ENCODE measurements at places on chromosomes 1 and 21.

- no peak for DNase-seq
Measured at GRCh38 chr1:22612671-22613571, 23.5 kb upstream of the C1QA start.

DNA sequence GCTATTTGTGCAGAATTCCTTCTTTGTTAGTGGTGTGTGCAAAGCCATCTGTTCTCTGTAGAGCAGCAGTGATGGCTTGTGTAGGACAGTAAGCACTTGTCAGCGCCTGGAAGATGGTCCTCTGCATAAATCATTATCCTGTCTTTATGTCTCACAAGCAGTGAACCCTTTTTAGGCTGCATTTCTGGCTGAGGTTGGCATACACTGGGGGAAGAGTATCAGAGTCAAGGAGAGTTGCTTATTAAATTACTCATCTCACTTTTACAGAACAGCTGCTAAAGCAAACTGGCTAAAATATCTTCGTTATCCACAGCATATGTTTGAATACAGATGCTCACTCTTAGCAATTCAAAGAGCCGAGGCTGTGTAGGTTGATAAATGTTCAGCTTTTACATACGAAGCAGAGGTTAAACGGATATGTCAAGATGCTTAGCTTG is 54.6 kb upstream of the NCAM2 start:
- DNase-seq, result no peak

DNA sequence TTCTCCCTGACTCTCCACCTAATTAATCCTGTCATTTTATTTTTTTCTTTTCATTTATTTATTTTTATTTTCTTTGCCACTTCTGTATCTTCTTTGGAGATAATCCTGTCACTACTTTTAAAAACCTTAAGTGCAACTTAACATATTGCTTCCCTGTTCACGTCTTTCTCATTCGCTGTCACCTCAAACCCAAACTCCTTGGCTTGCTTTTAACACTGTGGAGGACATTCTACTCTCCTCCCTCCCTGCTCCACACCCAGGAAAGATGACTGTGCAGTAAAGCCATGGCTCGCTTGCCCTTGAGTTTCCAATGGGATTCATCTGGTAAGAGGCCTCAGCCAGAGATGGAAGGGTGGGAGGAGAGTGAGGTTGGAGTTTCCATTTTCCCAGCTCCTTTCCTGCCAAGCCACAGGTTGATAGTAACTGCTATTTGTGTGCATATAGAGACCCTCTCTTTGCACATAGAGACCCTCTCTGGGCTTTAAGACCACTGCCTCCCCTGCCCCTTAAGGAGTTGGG is 6.4 kb upstream of the BRWD1 start:
- DNase-seq, result no peak

- no peak for DNase-seq
Measured at GRCh38 chr1:104132382-104132973, 382.8 kb downstream of the AMY1C start.

GRCh38 chr1:59155351-59155750 is 141.5 kb upstream of the FGGY start:
- no peak for DNase-seq

DNA sequence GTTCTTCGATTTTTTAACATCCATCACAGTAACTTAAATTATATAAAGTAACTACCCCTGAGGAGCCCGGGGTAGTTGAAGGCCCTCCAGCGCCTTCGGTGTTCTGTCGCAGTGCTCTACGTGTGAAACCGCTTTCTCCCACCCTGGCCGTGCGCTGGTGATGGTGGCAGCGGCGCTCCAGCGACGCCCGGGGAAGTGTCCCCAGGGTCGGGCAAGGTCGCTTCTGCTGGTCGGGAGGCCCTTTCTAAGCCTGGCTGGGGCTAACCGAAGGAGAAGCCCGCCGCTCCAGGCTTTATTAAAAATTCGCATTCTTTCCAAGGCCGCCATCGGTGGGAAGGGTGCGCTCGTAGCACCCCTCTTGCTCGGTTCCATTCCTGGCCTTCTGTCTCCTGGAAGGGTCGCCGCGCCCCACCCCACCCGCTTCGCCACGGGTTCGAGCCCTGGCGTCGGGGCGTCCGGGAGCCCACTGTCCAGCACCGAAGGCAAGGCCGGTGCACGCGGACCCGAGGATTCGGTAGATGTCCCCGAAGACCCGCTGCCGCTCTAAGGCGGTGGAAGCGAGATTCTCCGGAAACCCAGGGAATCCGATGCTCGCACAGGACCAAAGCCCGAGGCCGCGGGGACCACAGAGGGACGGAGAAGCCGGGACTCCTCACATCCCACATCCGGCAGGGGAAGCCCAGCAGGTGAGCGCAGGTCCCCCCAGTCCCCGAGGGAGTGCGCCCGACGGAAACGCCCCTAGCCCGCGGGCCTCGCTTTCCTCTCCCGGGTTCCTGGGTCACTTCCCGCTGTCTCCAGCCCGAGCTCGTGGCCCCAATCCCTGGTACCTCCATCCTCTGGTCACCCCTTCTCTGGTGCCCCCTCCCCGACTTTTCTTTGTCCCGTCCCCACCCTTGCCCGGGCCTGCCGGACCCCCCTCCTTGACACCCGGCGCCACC is 685 bp upstream of the RIPPLY3 start:
- DNase-seq, result no peak

- DNase-seq, result no peak
Measured at GRCh38 chr1:88998716-88999115, 6.3 kb upstream of the KYAT3 start.

DNA sequence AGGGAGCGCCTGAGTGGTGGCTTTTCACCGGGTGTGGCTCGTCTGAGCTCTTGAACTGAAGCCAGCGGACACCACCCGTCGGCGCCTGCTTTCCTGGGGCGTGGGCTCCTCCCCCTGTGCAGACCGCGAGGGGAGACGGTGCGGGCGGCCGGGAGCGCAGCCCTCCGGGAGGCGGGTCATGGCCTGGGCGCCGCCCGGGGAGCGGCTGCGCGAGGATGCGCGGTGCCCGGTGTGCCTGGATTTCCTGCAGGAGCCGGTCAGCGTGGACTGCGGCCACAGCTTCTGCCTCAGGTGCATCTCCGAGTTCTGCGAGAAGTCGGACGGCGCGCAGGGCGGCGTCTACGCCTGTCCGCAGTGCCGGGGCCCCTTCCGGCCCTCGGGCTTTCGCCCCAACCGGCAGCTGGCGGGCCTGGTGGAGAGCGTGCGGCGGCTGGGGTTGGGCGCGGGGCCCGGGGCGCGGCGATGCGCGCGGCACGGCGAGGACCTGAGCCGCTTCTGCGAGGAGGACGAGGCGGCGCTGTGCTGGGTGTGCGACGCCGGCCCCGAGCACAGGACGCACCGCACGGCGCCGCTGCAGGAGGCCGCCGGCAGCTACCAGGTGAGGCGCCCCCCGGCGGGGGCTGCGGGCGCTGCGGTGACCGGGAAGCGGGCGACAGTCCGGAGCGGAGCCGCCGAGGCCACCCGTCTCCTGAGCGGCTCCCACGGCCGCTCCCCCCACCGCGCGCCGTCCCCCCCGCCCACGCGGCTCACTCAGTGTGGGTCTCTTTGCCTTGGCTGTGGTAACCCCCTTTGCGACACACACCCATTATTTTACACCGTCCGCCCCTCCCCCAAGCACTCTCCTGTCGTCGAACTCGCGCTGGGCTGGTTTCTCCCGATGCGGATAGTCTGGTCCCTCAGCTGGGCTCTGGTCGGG is at the start of gene TRIM58:
Gene TRIM58 (plus strand): TSS at position 119 of the 916 bp plus-strand sequence. CDS start 60 bp downstream, at position 179.
- DNase-seq, result no peak

DNA sequence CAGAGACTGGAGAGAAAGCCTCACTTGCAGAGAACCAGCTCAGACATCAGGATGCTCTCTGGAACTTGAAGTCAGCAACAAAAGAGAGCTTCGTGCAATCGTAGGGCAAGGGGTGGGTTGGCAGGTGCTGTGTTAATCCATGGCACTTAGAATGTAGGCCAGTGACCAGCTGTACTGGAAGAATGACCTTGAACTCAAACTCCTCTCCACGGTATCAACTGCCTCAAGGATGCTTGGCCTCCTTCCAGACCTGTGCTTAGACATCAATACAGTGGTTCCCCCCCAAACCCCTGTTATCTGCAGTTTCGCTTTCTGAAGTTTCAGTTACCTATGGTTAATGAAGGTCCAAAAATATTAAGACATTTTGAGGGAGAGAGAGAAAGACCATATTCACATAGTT is 6.5 kb downstream of the KANK4 start:
- no peak for DNase-seq

DNA sequence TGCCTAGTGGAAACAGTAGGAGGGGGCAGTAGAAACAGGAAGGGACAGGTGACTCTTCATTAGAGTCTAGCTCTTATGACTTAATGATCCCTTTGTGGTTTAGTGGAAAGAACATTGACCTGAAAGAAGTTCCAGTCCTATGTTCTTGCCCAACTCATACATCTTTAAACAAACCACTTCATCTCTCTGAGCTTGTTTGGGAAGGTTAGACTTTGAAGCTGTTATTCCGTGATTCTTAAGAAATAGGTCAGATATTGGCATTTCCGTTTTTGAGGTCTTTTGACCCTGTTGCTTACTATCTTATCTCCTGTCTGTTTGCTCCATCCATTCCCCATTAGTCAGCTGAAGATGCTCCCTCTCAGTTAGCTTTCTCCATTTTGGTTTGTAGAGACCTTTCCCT is 38.5 kb downstream of the MTR start:
- DNase-seq, result no peak

GRCh38 chr1:113353580-113353979 is 36.7 kb upstream of the MAGI3 start:
- DNase-seq, result no peak

Measured in T-helper 2 cell (primary cell).